ENCODE measurements at places on chromosomes 6 and 20. TPM values are rescaled to one million over a fixed set of nuclear protein-coding genes. Genes with fewer than 3 reads are reported as not detected.

GRCh38 chr20:13703265-13703664, 64.5 kb upstream of the TASP1 start:
- DNase-seq, result no peak

- DNase-seq, result no peak
Observed at GRCh38 chr6:155584006-155584405, 128.4 kb upstream of the NOX3 start.

DNA sequence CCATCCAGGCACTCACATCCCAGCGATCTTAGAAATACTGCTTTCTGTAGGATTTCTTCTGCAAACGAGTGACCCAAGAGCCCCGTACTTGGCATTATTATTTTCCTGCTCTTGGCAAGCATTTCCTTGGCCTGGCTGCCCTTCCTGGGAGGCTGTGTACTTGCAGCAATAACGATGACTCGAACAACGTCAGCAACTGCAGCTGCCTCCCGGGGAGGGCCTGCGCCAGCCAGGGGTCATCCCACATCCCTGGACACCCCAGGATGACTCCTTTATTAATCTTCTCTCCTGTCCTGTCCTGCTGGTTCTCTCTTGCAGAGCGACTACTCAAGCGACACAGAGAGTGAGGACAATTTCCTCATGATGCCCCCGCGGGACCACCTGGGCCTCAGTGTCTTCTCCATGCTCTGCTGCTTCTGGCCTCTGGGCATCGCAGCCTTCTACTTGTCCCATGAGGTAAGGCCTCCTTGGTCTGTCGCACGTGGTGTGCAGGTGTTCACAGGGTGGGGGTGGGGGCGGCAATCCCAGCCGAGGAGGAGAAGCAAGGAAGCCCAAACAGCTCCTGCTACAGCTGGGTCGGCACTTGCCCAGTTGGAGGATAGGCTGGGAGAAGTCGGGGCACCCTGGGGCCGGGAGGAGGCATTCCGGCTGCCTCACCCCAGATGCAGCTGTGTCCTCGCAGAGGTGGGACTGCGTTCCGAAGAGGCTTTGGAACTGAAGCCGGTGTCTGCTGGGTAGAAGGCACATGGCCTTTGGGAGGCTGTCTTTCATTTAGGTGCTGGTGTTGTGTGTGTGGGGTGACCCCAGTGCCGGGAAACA, 115.3 kb downstream of the SYNDIG1 start:
- no peak for DNase-seq

GRCh38 chr20:17902531-17903083, 66.0 kb downstream of the SNX5 start:
- no peak for DNase-seq

- no peak for DNase-seq
Observed at GRCh38 chr20:43238833-43239232, 49.1 kb upstream of the PTPRT start.

Gene TRIM40
- polyA plus RNA-seq, result not detected

Gene RIPOR2
- 6.2 TPM for polyA plus RNA-seq

Gene KIFC1
- 39.6 TPM for polyA plus RNA-seq

Gene ECI2
- polyA plus RNA-seq, result 104 TPM

All from right renal pelvis (tissue), 4 donors.